Breast epithelium (tissue), 4 donors: ENCODE measurements at places on chromosomes 3 and 15. TPM values are rescaled to one million over a fixed set of nuclear protein-coding genes. Genes with fewer than 3 reads are reported as not detected.

Gene SV2B
- 0.44 TPM for total RNA-seq

Gene GOLGA6L2
- total RNA-seq, result not detected

Gene CTXN2
- not detected for total RNA-seq

Gene PLCD1
- 17.0 TPM for total RNA-seq

Gene PLSCR4
- total RNA-seq, result 85.5 TPM

Gene COL6A5
- total RNA-seq, result not detected

Gene FANCD2OS
- not detected for total RNA-seq

Gene IL20RB
- total RNA-seq, result 1.6 TPM

Gene DNAH1
- total RNA-seq, result 11.5 TPM

Gene BOC
- total RNA-seq, result 48.8 TPM

Gene FANCI
- 9.9 TPM for total RNA-seq

Gene KNG1
- not detected for total RNA-seq

Gene ADAMTSL3
- 3.9 TPM for total RNA-seq

Gene USP8
- 84.7 TPM for total RNA-seq

Gene PCOLCE2
- 36.0 TPM for total RNA-seq

Gene CLDN18
- total RNA-seq, result not detected

Gene ZMYND10
- 2.6 TPM for total RNA-seq

Gene COLQ
- 3.3 TPM for total RNA-seq

Gene CSPG4
- total RNA-seq, result 17.0 TPM

Gene TFRC
- total RNA-seq, result 116 TPM

Gene CPNE4
- not detected for total RNA-seq

Gene CPN2
- 0.16 TPM for total RNA-seq

Gene FYTTD1
- total RNA-seq, result 56.5 TPM

Gene PIERCE2
- total RNA-seq, result 2.6 TPM

Gene CMTM8
- total RNA-seq, result 4.2 TPM

Gene VIPR1
- total RNA-seq, result 16.3 TPM

Gene SCAMP5
- 7.5 TPM for total RNA-seq

Gene SLC41A3
- total RNA-seq, result 42.6 TPM

Gene NR1I2
- 0.98 TPM for total RNA-seq

Gene CIDEC
- 1,697 TPM for total RNA-seq

Gene PTH1R
- 4.7 TPM for total RNA-seq

Gene HDGFL3
- 19.0 TPM for total RNA-seq

Gene SLMAP
- 105 TPM for total RNA-seq

Gene NPHP3
- 98.2 TPM for total RNA-seq

Gene MINAR1
- total RNA-seq, result 0.66 TPM

Gene CFAP100
- not detected for total RNA-seq

Gene ZNF860
- 4.2 TPM for total RNA-seq

Gene TFDP2
- 93.5 TPM for total RNA-seq

Gene CCDC54
- not detected for total RNA-seq
